Activated CD4-positive, alpha-beta T cell treated with anti-CD3 and anti-CD28 coated beads for 36 hours (primary cell): ENCODE measurements at places on chromosomes 1 and 21. TPM values are rescaled to one million over a fixed set of nuclear protein-coding genes. Genes with fewer than 3 reads are reported as not detected.

GRCh38 chr1:1602304-1602967 is 2.5 kb upstream of the FNDC10 start:
- H3K4me1 ChIP-seq, result peaks cover 13% of the 10 kb centered on the region
- H3K4me3 ChIP-seq, result no peak overlapping the region
- no peak for DNase-seq
- H3K27me3 ChIP-seq, result peaks cover 6% of the 10 kb centered on the region
- no peak overlapping the region for H3K27ac ChIP-seq

- H3K36me3 ChIP-seq, result no peaks in the 10 kb centered on the region
- no peak for DNase-seq
- H3K4me3 ChIP-seq, result no peak overlapping the region
- H3K4me1 ChIP-seq, result no peaks in the 10 kb centered on the region
Observed at GRCh38 chr1:210076620-210077019, 138.6 kb downstream of the SYT14 start.

DNA sequence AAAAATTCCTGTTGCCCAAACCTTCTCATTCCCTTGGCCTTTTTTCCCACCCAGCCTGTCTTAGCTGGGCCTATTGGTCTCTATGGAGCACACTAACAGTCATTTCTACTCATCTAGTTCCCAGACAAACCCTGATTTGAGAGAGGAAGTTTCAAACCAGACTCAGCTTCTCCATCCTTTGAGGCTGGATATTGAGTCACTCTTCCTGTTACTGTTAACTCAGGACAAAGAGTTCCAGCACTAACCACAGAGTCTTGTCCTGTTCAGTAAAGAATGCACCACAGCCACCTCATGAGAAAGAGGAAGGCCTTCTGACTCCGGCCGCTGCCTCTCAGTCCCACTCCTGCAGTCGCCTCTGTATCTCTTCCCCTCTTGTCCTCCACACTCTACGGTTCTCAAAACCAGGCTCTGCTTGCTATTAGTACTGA is 137.8 kb downstream of the PTPRC start:
- H3K4me3 ChIP-seq, result no peak overlapping the region
- H3K4me1 ChIP-seq, result peaks cover 8% of the 10 kb centered on the region
- H3K27me3 ChIP-seq, result no peaks in the 10 kb centered on the region
- no peaks in the 10 kb centered on the region for H3K36me3 ChIP-seq
- DNase-seq, result no peak

DNA sequence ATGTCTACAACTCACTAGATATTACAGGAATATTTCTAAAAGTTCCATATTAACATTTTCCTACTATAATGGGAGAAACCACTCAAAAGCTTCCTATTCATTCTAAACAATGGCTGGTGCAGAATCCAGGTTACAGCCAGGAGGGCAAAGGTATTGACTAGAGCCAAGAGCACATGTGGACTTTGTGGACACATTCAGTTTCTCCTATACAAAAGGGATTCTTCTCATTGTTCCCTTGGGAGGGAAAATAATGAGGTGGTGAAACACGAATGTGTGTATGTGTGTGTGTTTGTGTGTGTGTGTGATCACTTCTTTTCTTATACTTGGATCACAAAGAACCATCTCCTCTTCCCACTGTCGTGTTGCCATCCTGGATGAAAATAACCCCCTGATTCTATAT is 1000.0 kb downstream of the ADGRL2 start:
- H3K36me3 ChIP-seq, result no peaks in the 10 kb centered on the region
- H3K4me3 ChIP-seq, result no peak overlapping the region

NBPF4 gene
- total RNA-seq, result 0.21 TPM

ABL2 gene
- total RNA-seq, result 6.6 TPM

GRCh38 chr1:151720554-151720953 is 768 bp upstream of the RIIAD1 start:
- H3K27me3 ChIP-seq, result peaks cover 52% of the 10 kb centered on the region
- H3K4me1 ChIP-seq, result peaks cover 21% of the 10 kb centered on the region
- H3K27ac ChIP-seq, result no peak overlapping the region
- no peaks in the 10 kb centered on the region for H3K36me3 ChIP-seq

AKNAD1 gene
- not detected for total RNA-seq

- H3K27ac ChIP-seq, result no peak overlapping the region
- H3K4me1 ChIP-seq, result no peaks in the 10 kb centered on the region
- peaks cover 7% of the 10 kb centered on the region for H3K27me3 ChIP-seq
- no peaks in the 10 kb centered on the region for H3K36me3 ChIP-seq
Observed at GRCh38 chr1:84585803-84586202, 11.6 kb upstream of the CTBS start.

PGLYRP3 gene
- not detected for total RNA-seq

GRCh38 chr21:27571706-27572105 is 604.8 kb upstream of the ADAMTS5 start:
- no peaks in the 10 kb centered on the region for H3K4me1 ChIP-seq
- H3K27me3 ChIP-seq, result no peaks in the 10 kb centered on the region
- H3K27ac ChIP-seq, result no peak overlapping the region
- H3K36me3 ChIP-seq, result no peaks in the 10 kb centered on the region
- H3K4me3 ChIP-seq, result no peak overlapping the region
- DNase-seq, result no peak

DNA sequence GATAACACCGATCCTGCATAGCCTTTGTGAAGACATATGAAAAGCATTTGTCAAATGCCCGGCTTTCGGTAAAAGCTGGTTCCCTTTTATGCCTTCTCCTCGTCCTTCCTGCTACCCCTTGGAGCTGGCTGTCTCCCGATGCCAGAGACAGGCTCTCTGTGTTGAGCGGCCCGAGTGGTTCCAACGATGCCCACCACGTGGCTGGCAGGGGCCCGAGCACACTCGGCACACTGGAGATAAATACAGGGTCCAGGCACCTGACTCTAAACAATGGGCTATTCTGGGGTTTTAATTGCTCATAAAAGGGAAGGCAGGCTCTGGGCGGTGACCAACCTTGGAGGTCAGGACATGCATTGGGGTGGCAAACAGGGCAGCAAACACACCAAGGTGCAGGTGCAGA is 207.1 kb downstream of the HIVEP3 start:
- DNase-seq, result no peak
- H3K4me3 ChIP-seq, result no peak overlapping the region
- H3K36me3 ChIP-seq, result no peaks in the 10 kb centered on the region
- H3K4me1 ChIP-seq, result peaks cover 2% of the 10 kb centered on the region
- H3K27ac ChIP-seq, result no peak overlapping the region

RPS8 gene
- total RNA-seq, result 3,005 TPM

- DNase-seq, result no peak
- H3K27me3 ChIP-seq, result no peaks in the 10 kb centered on the region
- no peak overlapping the region for H3K4me3 ChIP-seq
- H3K36me3 ChIP-seq, result no peaks in the 10 kb centered on the region
Observed at GRCh38 chr1:80113168-80114038, 1106.9 kb upstream of the ADGRL4 start.

- no peaks in the 10 kb centered on the region for H3K27me3 ChIP-seq
- no peak for DNase-seq
- peaks cover 92% of the 10 kb centered on the region for H3K4me1 ChIP-seq
- peaks cover 85% of the 10 kb centered on the region for H3K36me3 ChIP-seq
Observed at GRCh38 chr1:160624464-160624863, 22.4 kb downstream of the SLAMF1 start.

CCDC30 gene
- 2.3 TPM for total RNA-seq

DNA sequence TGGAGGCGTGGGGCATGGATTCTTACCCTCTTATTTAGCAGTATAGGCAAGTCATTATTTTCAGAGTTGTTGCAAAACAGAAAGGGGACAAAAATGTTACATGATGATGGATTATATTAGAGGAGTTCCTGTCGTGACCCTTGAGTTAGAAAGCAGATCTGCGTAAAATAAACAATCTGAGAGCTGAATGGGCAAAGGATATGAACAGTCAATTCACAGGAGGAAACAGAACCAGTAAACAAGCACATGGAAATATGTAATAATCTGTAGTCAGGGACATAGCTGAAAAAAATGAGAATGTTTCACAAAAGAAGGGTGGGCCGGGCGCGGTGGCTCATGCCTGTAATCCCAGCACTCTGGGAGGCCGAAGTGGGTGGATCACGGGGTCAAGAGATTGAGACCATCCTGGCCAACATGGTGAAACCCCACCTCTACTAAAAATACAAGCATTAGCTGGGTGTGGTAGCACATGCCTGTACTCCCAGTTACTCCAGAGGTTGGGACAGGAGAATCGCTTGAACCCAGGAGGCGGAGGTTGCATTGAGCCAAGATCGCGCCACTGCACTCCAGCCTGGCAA is 20.9 kb downstream of the RCAN1 start:
- H3K27ac ChIP-seq, result no peak overlapping the region

SYCP1 gene
- not detected for total RNA-seq

GRCh38 chr1:165371588-165372225 is 15.2 kb upstream of the LMX1A start:
- H3K36me3 ChIP-seq, result no peaks in the 10 kb centered on the region
- H3K27me3 ChIP-seq, result peaks cover 69% of the 10 kb centered on the region
- H3K4me3 ChIP-seq, result no peak overlapping the region
- H3K4me1 ChIP-seq, result peaks cover 10% of the 10 kb centered on the region

GRCh38 chr1:205315008-205315618 is 6.4 kb downstream of the NUAK2 start:
- no peaks in the 10 kb centered on the region for H3K27me3 ChIP-seq
- H3K27ac ChIP-seq, result peak overlapping the region; percentile 93
- no peak for DNase-seq
- peaks cover 91% of the 10 kb centered on the region for H3K4me1 ChIP-seq

LAPTM5 gene
- total RNA-seq, result 174 TPM
